Stimulated activated CD4-positive, alpha-beta T cell treated with anti-CD3 and anti-CD28 coated beads, TNF-alpha, amount 100 ng/mL, for 1 hour (primary cell): ENCODE measurements at places on chromosomes 11 and 22.

- DNase-seq = no peak
Observed at GRCh38 chr11:104992781-104993180, 24.4 kb upstream of the CASP4 start.

GRCh38 chr11:99422581-99423427 is 402.1 kb downstream of the CNTN5 start:
- DNase-seq = no peak

DNA sequence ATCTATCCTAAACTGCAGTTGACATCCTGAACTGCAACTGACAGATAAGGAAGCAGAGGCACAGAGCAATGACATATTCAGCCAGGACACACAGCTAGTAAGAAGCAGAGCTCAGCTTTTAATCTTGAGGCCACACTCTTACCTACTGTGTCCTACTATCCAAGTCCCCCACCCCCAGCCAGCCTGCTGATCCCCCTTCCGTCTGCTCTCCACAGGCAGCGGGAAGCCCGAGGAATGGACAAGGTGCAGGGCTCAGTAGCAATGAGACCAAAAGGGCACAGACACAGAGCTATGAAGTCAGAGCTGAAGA is 4.3 kb downstream of the POLR3H start:
- DNase-seq = no peak

- DNase-seq = peak; percentile 58
Observed at GRCh38 chr11:73661035-73661628, 14.8 kb downstream of the PLEKHB1 start.

GRCh38 chr11:47616726-47617416 is 22.7 kb upstream of the C1QTNF4 start:
- DNase-seq = no peak

- DNase-seq = peak; percentile 34
Observed at GRCh38 chr11:765025-765801, 12.1 kb downstream of the GATD1 start.

DNA sequence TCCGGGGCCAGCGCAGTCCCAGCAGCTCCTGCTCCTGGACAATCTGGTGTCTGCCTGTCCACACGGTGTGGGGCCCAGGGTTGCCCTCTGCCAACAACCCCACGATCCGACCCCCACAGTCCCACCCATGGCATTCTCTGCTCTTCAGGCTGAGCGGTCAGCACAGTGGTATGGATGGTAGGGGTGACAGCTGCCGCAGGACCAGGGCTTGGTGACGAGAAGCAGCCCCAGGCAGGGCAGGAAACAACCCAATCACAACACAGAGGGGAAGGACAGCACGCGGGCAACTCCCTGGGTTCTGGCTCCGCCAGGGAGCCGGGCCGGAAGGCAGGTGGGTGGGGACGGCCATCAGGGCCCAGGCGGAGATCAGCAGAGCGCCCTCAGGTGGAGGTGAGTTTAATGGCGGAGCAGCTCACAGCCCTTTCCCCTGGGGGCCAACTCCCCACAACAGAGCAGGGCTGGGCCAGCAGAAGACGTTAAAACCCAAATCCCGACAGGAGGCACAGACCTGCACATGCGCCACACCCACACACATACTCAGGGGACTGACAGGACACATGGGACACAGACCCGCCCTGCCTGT is 5.3 kb upstream of the CHADL start:
- no peak for DNase-seq

- peak; percentile 13 for DNase-seq
Observed at GRCh38 chr11:13277768-13278608, at the start of gene BMAL1. Gene BMAL1 (plus strand): TSS chr11:13277790. CDS start chr11:13354309, 76,519 bp downstream.

- no peak for DNase-seq
Observed at GRCh38 chr11:107996006-107996776, 12.5 kb upstream of the CUL5 start.

- no peak for DNase-seq
Observed at GRCh38 chr11:8357891-8358566, 94.4 kb upstream of the LMO1 start.

- DNase-seq = no peak
Observed at GRCh38 chr22:17699696-17700340, 61.3 kb downstream of the BCL2L13 start.

DNA sequence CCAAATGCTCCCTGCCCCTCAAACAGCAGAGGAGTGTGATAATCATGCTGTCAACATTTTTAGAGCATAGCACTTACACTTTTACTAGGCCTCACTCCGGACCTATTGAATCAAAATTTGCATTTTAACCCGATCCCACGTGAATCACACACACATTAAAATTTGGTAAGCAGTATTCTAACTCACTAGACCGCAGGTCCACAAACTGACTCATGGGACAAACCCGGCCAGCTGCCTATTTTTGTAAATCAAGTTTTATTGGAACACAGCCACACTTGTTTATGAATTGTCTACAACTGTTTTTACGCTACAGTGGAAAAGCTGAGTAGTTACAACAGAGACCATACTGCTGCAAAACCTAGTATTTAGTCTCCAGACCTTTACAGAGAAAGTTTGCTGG is 43.3 kb downstream of the SNX19 start:
- no peak for DNase-seq

DNA sequence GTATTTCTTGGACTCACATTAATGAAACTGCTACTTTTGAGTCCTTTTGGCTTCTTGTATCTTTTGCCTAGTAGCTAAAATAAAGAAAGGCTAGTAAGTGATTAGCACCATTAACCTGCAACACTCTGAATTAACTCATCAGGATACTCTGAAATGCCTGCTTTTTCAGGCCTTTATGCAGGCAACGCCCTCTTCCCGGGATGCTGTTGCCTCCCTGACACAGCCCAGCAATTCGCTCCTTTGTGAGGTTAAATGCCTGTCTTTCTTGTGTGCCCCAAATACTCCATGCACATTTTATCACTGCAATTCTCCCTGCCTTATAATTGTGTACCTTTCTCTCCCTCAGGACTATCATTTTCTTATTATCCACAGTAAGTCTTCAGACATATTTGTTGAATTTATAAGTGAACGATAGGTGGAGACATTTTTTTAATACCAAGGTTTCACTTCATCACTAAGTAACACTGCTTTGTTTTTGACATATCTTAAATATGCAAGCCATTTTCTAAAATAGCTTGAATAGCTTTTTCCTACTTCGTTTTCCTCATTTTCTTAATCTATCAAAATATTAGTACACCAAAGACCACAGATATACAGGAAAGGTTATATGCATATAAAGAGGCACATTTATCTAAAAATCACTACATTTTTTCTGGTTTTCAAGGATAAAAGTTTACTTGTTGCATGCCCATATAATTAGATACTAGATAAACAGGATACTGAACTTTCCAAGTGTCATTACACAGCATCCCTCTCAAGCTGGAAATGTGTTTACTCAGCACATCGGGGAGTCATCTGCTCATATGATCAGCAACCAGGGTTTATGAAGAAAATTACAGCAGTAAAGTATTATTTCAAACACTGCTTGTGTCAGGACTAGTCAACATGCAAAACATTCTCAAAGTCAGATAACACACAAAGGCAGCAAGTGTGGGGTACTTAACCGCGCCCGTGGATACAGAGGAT is 48.5 kb upstream of the DDI1 start:
- DNase-seq = no peak

GRCh38 chr11:108724974-108725689 is 60.3 kb downstream of the DDX10 start:
- no peak for DNase-seq

DNA sequence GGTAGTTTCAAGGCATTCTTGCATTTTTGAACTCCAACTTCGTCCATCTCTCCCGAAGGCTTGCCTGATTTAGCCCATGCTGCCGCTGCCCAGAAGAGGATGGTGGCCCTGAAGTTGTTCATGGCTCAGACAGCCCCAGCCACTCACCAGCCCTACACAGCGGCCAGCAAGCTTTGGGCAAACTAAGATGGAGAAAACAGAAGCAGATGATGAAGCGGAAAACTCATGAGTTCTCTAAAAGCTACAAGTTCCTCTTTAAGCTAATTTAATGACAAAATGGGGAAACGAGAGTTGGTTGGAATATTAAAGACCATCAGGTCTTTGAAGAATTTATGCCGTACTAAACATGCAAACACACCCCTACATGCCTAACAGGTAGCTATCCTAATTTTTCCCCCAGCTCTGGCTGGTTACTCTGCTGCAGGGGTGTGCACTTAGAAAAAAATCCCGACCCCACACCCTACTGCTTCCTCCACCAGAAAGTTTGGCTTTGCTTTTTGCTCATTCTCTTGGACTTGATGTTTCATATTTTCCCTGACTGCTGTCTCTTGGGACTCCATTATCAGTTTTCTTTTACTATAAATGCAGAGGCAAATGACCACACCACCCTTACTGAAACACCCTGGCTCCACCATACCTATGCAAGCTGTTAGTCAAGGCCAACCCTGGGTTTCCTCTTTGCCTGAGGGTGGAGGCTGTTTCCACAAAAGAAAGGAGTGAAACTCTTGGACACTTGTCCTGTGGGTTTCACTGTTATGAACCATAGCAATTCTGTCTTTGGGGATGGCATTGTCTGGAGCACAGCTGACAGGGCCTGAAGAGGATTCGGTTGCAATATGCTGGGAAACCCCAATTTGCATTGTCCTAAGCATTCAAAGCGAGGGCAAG is at the start of gene MPEG1:
Gene MPEG1, minus strand, starts transcription at position 184 of the 888 bp plus-strand sequence. Its CDS starts 62 bp downstream, at position 122.
- DNase-seq = no peak

DNA sequence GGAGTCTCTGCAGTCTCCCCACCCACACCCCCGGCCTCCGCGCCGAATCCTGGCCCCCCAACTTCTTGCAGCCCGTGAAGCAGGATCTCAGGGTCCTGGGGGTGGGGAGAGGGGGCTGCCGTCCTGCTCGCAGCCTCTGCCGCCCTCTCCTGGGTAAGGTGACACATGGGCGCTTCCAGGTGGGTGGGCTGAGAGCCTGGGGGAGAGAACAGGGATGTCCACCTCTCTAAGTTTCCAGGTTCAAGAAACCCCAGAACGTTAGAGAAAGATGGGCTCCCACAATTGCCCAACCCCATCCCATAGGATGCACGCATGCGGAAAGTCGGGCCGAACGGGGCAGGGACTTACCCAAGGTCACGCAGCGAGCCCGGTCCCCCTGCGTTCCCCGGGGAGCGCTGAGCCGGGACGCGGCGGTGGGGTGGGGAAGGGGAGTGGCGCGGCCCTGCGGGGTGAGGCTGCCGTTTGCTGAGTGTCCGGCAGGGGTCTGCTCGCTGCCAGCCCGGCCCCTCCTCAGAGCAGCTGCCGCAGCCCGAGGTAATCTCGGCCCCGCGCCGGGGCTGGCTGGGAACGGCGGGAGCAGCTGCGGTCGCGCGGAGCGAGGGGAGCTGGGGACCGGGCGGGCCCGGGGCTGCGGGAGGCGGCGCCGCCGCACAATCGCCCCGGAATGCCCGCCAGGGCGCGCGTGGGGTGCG is 705 bp upstream of the CAPN1 start:
- no peak for DNase-seq

- DNase-seq = no peak
Observed at GRCh38 chr11:19437760-19438159, 197.0 kb upstream of the E2F8 start.

DNA sequence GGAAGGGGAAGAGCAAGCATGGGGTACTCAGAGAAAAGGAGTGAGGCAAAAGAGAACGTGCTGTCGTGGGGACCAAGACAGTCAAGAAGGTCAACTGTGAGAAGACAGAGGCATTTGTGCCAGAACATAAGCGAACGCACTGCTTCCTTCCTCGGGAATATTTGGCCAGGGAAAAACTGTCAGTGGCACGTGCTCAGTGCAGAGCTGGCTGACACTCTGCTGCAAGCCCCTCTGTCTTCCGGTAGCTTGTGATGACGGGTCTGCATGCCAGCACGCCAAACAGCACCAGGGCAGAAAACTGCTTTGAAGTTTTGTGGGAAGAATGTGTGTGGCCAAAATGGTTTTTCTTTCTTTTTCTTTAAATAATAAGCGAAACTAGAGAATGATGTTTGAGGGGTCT is 60.6 kb downstream of the SMCO4 start:
- DNase-seq = no peak

- DNase-seq = peak; percentile 76
Observed at GRCh38 chr22:46674367-46674781, 54.2 kb downstream of the GRAMD4 start.

GRCh38 chr22:30245985-30246813 is at the start of gene LIF:
Gene LIF (minus strand): TSS chr22:30246759. CDS start chr22:30246695, 64 bp downstream.
- DNase-seq = no peak

DNA sequence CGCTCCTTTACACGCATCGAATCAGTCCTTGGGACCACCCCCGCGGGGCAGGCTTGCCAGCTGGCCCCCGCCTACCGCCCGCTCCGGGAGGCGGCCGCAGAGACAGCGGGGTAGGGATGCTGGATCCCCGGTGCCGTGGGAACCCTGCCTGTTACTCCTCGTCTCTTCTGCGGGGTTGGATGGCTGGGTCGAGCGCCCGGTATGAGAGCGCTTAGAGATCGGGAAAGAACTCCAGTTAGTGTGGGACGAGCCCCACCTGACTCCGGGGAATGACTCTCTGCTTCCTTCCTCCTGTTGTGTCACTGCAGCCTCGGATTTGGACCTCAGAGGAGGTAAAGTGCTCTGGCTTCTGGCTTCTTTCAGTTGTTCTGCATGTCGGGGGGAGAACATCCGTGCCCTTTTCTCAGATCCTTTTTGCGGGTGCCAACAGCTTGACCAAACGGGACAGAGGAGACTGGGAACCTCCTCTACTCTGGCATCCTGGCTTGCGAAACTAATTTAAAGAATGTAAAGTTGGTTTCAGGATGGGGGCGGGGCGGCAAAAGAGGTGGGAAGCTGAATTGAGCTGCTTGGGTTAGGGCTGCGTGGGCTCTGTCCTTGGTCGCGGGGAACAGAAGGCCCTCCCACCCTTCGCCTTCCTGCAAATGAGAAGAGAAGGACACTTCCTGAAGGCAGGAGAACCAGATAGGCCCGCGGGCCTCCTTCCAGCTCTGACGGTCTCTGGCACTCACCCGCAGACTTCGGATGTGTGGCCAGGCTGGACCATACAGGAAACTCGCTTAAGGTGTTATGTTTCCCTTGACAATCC is 938 bp downstream of the LAYN start:
- no peak for DNase-seq

GRCh38 chr22:33579448-33580093 is 340.7 kb downstream of the LARGE1 start:
- no peak for DNase-seq

GRCh38 chr22:33850724-33851123 is 69.6 kb downstream of the LARGE1 start:
- no peak for DNase-seq

DNA sequence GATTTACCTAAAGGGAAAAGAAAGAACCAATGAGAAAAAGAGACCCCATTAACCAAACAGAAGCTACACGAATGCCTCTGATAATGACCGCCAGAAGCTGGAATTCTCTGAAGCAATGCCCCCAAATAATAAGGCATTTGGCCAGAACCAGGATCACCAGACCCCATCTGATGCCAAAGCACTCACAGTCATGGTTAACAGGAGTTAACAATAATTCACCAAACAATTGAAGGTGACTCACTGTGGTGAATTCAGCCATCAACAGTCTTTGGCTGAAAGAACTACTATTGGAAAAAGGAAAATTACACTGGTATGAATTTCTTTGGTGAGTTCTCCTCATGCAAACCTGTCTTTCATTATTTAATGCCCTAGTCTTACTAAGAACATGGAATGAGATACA is 21.9 kb upstream of the NFRKB start:
- DNase-seq = no peak
